ENCODE measurements at places on chromosomes 7 and 10.

- DNase-seq = no peak
Observed at GRCh38 chr7:151045262-151045661, 3.1 kb upstream of the ASIC3 start.

DNA sequence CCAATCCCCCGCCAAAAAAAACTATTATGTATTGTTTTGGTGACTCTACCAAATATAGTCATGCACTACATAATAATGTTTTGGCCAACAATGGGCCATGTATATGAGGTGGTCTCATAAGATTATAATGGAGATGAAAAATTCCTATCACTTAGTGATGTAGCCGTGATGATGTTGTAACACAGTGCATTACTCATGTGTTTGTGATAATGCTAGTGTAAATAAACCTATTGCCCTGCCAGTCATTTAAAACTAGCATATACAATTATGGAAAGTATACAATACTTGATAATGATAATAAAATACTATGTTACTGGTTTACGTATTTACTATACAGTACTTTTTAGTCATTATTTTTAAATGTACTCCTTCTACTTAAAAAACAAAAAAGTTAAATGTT, 101.5 kb downstream of the SLC25A40 start:
- no peak for DNase-seq

DNA sequence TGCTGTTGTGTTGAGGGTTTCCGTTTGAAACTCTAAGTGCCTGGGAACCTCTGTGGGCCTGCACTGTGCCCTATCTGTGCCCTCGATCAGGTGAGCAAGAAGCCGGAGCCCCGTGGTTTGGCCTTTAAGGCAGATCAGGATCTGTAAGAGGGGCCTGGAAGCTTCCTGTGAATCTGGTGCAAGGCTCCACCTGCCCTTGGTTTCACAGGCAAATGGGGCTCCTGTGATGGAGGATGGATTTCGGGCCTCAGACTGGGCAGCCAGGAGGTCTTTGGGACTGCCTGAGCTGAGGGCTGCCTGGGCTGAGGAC, 21.6 kb downstream of the SCART1 start:
- DNase-seq = no peak

DNA sequence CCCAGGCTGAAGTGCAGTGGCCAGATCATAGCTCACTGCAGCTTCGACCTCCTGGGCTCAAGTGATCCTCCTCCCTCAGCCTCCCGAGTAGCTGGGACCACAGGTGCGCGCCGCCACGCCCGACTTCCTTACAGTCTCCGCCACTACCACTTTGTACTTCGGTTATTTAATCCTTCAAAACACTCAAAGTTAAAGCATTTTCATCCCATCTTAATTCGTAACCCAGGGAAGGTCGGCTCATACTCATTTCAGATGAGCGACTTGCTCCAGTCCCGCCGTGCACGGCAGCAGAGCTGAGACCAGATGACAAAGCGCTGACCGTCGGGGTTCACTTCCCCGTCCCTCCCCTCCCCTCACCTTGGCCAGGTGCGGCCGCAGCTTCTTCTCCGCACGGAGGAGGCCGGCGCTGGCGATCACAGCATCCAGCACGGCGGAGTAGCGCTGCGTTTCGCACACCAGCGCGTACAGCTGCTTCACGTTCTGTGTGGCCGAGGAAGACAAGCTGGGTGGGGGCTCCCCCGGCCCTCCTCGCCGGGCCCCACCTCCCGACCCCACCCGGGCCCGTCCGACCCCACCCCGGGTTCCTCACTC, 457 bp downstream of the NSUN5 start:
- DNase-seq = no peak

Measured in AG08396 (cell line).